Esophagus muscularis mucosa (tissue), 4 donors: ENCODE measurements at places on chromosomes 6 and 20. TPM values are rescaled to one million over a fixed set of nuclear protein-coding genes. Genes with fewer than 3 reads are reported as not detected.

Gene CDH26
- 0.83 TPM for total RNA-seq

Gene PKIB
- not detected for total RNA-seq

Gene FNDC1
- total RNA-seq: 4.2 TPM

Gene SEMG1
- total RNA-seq: not detected

Gene C6orf15
- not detected for total RNA-seq

Gene THEMIS
- 0.83 TPM for total RNA-seq

Gene BTN1A1
- not detected for total RNA-seq

Gene HLA-DOB
- 0.29 TPM for total RNA-seq

Gene PRKN
- total RNA-seq: 9.6 TPM

Gene SLC26A8
- under 0.01 TPM for total RNA-seq

Gene FOXC1
- total RNA-seq: 18.2 TPM
